ENCODE measurements at places on chromosomes 16 and 17.

DNA sequence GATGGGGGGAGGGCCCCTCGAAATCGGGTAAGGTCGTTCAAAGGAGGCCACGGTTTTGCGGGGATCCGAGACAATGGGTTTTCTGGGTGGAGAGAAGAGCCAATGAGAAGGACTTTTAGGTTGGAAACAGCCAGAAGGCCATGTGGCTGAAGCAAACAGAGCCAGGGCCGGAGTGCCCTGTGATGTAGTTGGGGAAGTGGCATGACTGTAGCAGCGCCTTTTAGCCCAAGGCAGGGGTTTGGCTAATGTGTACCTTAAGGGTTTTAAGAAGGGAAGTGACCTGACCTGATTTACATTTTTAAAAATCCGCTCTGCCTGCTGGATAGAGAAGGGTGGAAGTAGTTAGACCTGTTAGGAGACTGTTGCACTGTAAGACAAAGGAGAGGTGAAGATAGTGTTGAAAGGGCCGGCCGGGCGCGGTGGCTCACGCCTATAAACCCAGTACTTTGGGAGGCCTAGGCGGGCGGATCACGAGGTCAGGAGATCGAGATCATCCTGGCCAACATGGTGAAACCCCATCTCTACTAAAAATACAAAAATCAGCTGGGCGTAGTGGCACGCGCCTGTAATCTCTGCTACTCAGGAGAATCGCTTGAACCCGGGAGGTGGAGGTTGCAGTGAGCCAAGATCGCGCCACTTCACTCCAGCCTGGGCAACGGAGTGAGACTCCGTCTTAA lies 1.0 kb downstream of the LYRM1 start:
- peak; percentile 61 for DNase-seq

DNA sequence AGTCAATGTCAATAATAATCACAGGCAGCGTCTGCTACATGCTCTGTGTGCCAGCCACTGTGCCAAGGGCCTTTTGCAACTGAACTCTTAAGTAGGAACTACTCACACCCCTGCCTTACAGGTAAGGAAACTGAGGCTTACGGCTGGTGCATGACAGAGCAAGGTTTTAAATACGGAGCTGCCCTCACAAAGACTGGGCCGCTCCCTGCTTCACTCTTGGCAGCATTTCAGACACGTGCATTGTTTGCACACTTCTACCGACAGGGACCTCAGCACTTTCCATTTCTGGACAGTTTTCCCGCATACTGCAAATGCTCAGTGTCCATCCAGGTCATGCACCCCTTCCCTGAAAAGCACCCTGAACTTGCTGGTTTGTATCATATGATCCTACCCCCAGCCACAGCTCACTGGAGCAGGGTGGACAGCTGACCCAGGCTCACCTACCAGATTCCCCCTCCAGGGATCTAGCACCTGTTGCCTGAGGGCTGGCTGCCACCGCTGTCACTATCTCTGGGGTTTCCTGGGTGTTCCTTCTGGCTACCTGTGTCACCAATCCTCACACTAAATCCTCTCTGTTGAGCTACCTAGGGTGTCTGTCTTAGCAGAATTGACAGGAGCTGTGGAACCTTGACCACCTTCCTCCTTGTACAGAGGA lies 142.9 kb downstream of the C16orf78 start:
- DNase-seq, result no peak

- no peak for DNase-seq
Observed at GRCh38 chr16:90043526-90043925, 24.3 kb upstream of the DBNDD1 start.

GRCh38 chr16:23836404-23837311 lies 875 bp downstream of the PRKCB start:
- peak; percentile 9 for DNase-seq

DNA sequence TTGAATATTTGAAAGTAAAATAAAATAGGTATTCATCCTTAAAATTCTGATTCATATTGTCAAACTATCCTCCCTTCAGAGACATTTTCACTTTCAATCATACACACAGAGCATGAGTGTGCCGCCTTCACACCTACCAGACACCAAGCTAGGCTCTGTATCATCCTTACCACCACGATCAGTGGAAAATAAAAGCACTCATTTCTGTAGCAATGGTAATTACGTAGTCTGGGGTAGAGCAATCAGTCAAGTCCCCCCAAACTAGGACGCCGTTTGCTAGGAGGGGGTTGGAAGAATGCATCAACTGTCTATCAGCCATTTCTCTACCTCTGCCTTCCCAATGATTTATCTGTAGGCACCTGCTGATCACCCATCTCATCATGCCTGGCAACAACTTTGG lies 84.6 kb upstream of the GRIN2A start:
- DNase-seq, result no peak

GRCh38 chr16:11094075-11094856 lies 149.9 kb downstream of the CLEC16A start:
- no peak for DNase-seq

GRCh38 chr16:6131526-6132050 lies 1034.0 kb upstream of the EEF2KMT start:
- DNase-seq, result no peak

DNA sequence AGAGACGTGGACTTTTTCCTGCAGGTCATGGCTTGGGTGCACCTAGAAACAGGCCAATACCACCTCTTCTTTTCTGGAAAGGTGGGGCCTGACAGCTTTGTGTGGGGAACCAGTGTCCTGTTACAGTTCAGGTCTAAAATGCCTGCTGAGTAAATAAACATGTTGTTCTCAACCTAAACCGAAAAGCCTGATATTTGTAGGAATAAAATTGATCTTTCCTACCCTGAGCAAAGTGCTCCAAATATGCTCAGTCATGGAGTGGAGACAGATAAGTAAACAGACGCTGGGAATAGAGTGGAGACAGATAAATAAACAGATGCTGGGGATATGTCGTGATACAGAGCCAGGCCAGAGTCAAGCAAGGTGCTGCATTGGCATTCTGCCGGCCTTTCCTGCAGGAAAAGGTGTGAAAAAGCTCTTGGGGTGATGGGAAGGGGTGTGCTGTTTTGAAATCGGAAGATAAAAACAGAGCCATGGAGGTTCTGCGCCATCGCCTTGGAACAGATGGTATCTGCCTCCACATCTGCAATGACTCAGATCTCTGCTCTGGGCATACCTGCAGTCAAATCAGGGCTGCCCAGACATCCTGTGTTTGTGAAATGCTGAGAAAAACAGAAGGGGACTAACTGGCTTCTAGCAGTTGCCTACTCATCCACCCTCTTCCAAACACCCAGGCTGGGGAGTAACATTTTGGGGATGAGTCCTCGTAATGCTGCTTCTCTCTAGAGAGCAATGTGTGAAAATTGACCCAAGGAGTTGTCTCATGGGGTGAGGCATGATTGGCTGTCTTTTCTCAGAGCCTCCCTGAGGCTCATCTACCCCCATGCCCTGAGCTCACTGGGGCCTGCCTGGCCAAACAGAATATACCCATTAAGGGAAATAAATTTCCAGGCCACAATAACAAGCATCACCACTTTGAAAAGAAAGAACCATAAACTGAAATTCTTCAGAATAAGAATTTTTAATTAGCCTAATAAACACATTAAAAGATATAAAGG lies 16.8 kb upstream of the TRPV2 start:
- DNase-seq, result peak; percentile 40

DNA sequence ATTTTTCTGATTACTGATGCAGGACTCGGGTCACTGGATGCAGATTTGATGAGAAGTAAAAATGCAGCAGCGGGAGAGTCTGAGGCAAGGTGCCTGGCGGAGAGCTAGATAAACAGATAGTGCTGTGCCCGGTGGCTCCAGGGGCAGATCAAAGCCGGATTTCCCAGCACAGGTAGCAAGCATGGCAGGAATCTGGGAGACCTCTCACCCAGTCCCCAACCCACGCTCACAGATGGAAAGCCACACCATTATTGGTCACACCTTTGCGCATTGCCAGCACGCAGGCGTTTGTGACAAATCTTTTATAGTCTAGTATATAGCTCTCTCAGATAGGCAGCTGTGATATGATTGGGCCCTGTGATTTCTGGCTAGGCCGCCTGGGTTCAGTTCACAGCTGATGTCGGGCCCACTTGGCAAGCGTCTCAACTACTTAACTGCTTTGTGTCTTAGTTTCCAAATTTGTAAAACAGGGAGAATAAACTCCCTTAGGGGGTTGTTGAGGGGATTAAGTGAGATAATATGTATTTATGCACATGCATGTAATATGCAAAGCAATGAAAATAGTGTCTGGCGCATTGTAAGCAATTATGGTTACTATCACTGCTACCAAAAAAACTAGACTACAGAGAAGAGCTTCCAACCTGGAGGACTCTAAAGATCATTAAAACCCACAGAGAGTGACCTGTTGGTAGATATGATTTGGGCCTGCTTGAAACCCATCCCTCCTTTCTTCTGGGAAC lies 42.0 kb upstream of the NFAT5 start:
- DNase-seq, result no peak

- DNase-seq, result no peak
Observed at GRCh38 chr16:25481636-25482035, 210.1 kb upstream of the HS3ST4 start.

GRCh38 chr17:74815550-74816370 lies 39.6 kb upstream of the NAT9 start:
- DNase-seq, result no peak

- DNase-seq, result no peak
Observed at GRCh38 chr17:69430488-69430887, 16.0 kb downstream of the MAP2K6 start.

GRCh38 chr17:17063546-17064122 lies 21.4 kb downstream of the MPRIP start:
- DNase-seq, result no peak

GRCh38 chr16:78045865-78046581 lies 23.7 kb downstream of the CLEC3A start:
- DNase-seq, result no peak

- no peak for DNase-seq
Observed at GRCh38 chr16:85278839-85279238, 166.6 kb upstream of the CIBAR2 start.

DNA sequence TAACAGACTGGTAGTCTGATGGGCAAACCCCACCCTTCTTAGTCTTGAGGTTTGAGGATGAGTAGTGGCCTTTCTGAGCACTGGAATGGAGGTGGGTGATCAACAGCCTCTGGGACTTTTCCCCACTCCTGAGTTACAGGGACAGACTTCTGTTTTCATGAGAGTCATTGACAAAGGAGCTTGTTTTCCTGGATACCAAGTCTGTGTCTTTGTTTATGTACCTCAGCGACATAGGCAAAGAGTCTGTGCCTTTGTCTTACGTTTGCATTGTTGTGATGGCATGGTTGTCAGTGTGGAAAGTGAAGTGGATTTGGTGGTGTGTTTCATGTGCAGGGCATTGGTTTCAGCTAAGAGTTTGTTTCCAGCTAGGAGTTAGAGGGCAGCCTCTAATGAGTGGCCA lies 17.5 kb downstream of the EPN2 start:
- no peak for DNase-seq

DNA sequence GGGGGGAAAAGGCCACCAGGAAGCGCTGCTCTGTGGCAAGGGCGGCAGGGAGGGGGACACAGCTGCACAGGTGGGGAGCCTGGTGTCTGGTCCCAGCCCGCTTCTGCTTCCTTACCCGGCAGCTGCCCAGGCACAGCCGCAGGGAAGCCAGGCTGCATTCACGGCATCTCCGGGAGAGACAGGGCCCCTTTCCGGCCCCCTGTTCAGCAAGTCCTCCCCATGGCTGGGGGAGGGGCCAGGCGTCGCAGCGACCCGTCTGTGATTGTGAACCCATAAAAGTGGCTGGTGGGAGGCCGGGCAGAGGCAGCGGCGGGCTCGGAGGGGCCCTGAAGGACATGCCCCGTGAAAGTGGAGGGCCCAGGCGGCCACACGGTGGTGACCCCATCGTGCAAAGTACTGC lies 28.7 kb downstream of the SOX8 start:
- no peak for DNase-seq

DNA sequence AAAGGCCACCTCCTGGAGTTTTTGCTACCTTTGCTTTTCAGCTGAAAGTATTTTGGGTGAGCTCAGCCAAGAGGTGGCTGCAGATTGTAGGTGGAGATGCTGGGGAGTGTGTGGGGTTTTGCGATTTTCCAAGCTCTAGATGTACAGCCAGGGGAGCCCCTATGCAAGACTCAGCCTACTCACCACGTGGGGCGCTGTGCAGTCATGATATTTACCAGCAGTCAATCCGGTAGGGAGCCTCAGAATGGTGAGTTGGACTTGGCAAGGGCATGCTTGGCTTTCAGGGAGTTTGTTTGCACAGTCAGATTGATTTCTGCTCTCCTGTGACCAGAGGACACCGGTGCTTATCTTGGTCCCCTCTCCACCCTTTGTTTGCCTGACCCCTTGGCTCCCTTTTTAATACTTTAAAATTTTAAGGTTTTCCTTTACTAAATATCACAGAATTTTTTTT lies 175.3 kb downstream of the UTP18 start:
- peak; percentile 87 for DNase-seq

DNA sequence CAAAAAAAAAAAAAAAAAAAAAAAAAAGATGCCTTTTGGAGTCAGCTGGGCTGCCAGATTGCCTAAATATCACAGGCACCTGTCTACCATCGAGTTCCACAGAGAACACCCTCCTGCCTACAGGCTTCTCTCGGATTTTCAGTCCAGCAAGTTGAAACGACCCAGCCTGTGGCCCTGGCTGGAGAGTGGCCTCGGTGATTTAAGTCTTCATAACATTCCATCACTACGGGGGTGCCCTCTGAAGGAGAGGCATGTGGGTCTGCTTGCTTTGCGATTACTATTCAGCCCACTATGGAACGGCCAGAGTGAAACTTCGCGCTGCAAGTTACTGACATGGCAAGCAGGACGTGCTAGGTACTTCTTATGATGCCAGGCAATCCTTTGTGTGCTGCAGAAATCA lies 42.8 kb downstream of the MARCHF10 start:
- no peak for DNase-seq

DNA sequence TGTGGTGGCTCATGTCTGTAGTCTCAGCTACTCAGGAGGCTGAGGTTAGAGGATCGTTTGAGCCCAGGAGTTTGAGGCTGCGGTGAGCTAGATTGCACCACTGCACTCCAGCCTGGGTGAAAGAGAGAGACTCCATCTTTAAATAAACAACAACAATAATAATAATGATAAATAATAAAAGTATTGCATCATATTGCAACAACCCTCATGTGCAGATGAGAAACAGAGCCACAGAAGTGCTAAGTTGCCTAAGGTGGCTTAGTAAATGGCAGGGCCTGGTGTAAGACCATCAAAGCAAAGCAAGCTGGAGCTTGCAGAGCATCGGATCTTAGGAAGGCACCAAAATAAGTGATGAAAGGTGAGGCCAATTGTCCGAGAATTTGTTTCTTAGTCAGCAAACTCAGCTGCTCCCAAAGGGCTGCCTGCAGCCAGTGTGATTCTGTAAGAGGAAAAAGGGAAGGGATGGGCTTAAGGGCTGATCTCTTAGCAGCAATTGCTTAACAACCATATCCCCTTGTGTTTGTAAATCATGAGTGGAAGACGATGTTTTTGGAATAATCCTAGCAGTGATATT lies 45.3 kb upstream of the HS3ST3A1 start:
- no peak for DNase-seq

DNA sequence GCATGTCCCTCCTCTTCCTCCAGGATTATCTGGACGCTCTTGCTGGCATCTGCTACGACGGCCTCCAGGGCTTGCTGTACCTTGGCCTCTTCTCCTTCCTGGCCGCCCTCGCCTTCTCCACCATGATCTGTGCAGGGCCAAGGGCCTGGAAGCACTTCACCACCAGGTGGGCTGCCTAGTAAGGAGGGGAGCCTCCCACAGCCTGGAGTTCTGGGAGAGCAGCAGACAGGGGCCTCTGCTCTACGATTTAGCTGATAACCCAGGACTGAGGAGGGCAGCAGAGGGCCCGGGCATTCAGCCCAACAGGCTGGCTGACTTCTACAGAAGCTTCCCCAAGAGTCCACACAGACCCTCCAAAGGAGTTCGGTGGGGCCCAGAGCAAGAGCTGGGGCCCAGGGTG lies 21.8 kb upstream of the DNAI2 start:
- DNase-seq, result no peak

GRCh38 chr16:16997349-16997748 lies 473.4 kb downstream of the XYLT1 start:
- no peak for DNase-seq
